NCI-H524 (cell line): ENCODE measurements at places on chromosomes 12 and 14.

- DNase-seq, result no peak
Measured at GRCh38 chr12:12901158-12901791, 9.9 kb downstream of the GPRC5A start.

DNA sequence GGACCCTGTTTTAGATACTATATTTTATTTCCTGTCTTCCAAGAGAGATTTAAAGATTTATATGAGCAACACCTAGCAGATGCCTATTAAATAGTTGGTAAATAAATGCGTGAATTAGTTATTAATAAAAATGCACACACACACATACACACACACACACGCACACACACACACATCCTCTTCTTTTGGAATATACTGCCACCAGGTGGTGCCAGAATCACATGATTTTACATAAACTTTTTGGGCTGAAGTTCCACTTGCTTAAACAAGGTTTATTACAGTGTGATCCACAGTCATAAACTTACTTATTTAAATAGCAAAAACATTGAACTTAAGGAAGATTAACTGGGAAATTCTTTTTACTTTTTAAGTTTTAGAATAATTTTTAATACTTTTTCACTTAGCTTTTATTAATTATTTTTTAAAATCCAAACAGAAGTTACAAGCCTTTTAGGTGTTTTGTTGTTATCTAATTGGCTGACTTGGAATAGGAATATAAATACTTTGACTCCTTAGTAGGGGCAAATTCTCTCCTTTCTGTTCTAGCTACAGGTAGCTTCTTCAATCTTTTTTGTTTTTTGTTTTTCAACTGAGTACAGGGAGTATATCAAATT, 17.5 kb downstream of the RAD51B start:
- DNase-seq, result peak; percentile 57

DNA sequence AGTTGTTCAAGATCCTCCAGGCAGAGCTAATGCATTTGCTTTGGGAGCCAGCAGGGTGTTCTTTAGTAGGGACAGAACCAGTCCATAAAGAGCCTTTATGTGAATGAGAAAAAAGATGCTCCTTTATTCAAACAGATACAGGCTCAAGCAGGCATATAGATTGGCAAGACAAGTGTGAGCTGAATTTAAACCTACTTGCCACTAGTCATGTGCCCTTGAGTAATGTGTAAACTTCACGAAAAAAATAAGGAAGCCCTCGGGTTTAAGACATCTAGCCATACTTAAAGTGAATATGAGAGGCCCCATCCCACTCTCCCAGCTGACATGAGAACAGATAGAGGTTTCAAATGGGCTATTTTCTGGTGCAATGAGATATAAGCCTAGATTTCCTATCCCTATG, 43.1 kb upstream of the STRAP start:
- no peak for DNase-seq

DNA sequence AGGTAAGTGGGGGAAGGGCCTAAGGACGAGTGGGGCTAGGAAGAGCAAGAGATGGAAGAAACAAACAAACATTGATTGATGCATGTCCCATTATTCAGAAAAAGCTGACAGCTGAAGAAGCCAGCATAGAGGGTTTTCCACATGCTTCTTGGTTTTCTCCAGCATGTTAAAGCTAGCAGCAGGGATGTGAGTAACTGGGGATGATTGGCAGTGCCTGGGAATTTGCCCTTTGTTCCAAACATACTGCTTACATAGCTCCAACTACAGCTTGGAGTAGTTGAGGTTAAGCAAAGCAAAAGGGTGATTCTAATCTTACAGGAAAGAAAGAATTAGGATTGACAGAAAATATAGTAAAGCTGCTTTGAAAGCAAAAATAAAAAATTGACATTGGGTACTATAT, 68.0 kb upstream of the IFNG-AS1 start:
- DNase-seq, result no peak

GRCh38 chr14:89540009-89540829, 123.2 kb upstream of the FOXN3 start:
- DNase-seq, result no peak

GRCh38 chr12:5898874-5899273, 46.2 kb downstream of the ANO2 start:
- no peak for DNase-seq

DNA sequence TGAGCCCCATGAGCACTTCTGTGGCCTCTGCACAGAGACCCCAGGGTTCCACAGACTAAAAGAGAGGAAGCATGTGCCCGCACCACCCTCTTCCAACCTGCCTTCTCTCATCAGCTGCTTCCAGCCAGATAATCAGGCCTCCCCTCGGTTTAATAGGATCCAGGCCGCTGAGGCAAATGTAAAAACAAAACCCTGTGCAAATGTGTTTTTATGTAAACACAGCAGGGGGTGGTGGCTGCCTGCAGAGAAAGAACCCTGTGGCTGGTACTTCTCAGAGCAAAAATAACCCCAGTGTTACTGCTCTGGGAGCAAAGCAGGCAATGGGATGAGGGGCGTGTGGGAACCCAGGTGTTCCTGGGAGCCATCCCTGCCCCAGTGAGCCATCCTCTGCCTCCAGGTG, 46.2 kb downstream of the WSCD2 start:
- no peak for DNase-seq

GRCh38 chr14:28896337-28896736, 129.8 kb downstream of the FOXG1 start:
- DNase-seq, result no peak
